ENCODE measurements at places on chromosomes 12 and 14. TPM values are rescaled to one million over a fixed set of nuclear protein-coding genes. Genes with fewer than 3 reads are reported as not detected.

GRCh38 chr12:92930421-92930820 lies 1.3 kb upstream of the EEA1 start:
- DNase-seq = no peak

GRCh38 chr14:73888460-73888725 lies 1.7 kb downstream of the ZNF410 start:
- DNase-seq = no peak

DNA sequence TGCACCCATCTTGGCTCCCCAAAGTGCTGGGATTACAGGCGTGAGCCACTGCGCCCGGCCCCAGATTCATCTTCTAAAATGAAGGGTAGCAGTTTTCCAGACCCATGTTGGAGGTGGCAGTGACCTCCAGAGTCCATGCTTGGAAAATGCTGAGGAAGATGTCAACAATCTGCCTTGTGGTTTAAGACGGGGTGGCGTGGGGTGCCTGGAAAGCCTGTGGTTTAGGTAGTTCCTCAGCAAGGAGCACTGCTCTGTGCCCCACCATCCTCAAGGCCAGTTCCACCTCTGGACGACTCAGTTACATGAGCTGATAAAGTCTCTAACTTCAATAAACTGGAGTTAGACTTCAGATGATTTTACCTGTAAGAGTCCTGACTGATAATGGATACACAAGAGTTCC lies 48.6 kb downstream of the DRAM1 start:
- no peak for DNase-seq

DNA sequence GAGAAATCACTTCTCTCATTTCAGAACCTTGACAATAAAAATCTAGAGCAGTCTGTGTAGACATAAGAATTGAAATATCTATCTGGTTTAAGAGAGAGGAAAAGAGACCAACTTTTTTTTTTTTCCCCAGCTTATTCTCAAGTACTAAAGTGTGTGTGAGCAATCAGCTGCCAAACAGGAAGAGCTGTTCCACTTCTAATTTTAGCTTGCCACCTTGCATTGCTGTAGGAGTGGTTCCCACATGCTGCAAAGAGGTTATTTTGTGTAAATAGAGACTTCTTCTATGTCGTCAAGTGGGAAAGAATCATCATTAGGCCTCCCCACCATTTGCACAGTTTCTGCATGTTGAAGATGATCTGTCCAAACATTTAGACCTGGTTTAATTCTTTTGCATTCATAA lies 142.6 kb downstream of the NPAS3 start:
- no peak for DNase-seq

GRCh38 chr12:51480978-51481377 lies 56.3 kb downstream of the SLC4A8 start:
- DNase-seq = no peak

GRCh38 chr12:96091833-96092232 lies 56.4 kb upstream of the LTA4H start:
- DNase-seq = no peak

DNA sequence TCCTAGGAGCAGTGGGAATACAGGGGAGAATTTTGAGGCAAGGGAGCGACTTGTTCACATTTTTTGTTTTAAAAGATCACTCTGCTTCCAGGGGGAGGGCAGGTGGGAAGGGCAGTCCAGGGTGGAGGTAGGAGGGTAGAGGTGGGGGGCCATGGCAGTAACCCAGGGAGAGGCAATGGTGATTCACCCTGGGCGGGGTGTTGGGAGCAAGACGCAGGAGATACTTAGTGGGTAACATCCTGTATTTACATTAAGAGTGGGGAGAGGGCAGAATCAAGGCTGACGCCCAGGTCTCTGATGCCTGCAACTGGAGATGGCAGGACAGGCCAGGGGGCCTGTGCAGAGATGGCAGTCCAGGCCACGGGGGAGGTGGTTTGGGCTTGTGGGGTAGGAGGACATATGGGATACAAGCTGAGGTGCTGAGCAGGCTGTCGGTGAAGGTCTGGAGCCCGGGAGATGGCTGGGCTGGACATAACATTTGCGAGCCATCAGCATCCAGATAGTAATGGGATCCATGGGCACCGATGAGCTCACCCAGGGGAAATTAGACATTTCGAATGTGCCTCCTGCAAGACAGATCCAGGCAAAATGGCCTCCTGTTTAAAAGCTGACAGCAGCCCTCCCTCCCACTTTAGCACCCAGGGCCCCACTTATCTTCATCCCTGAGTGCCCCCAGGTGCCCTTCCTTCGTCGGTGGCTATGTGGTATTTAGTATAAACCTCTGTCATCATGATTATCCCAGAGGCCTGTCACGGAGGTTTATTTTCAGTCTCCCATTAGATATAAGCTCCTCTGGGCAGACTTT lies 9.3 kb downstream of the EML1 start:
- no peak for DNase-seq

DNA sequence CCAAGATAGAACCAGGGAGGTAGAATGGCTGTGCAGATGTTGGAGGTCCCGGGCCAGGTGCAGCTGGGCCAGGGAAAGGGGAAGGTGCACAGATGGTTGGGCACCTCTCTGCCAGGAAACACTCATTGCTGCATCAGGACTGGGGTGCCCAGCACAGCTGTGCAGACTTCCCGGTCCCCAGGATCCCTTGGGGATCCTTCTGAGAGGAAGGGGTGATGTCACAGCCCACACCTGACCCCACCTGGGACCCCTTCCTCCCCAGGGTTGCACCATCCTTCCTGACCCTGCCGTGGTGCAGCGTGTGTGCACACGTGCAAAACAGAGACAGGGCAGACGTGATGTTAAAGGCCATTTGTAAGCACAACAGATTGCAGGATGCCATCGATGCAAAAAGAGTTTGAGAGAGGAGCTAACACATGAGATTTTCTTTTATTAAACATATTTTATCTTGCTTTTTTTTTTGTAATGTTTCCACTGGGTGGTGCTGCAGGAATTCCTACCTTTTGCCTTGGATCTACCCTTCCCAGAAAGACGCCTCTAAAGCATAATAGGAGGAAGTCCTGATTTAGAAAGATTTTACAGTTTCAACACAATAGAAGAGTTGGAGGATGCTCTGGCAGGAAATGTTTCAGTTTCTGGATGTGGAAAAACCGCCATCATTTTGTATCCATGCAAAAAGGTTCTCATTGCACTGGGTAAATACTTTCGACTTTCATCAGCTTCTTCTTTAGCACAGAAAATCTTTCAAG lies 14.8 kb downstream of the ELK3 start:
- no peak for DNase-seq

- DNase-seq = peak; percentile 16
Observed at GRCh38 chr14:47674148-47674542, 1.3 kb downstream of the MDGA2 start.

DNA sequence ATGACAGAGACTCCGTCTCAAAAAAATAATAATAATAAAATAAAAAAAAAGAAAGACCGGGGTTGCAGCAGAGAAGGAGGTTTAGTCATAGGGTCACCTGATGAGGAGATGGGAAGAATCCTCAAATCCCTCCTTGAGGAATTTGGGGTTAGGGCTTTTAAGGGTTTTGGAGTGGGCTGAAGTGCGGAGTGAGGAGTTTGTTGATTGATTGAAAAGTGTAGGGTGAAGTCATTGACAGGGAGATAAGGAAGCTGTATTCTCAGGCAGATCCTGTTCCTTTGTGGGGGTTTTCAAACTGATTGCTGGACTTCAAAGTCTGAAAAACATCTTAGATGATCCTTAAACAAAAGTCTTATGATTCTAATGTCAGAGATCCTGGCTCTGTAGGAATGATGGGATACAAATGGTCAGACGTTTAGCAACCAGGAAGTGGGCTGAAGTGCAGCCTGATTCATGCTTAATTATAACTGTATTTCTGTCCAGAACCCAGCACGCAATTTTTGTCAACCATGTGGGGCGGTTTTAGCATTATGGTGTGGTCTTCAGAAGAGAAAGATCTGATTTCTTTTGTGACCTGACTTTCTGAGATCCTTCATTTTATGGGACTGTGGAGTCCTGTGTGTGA lies 16.0 kb downstream of the FNTB start:
- DNase-seq = no peak

DNA sequence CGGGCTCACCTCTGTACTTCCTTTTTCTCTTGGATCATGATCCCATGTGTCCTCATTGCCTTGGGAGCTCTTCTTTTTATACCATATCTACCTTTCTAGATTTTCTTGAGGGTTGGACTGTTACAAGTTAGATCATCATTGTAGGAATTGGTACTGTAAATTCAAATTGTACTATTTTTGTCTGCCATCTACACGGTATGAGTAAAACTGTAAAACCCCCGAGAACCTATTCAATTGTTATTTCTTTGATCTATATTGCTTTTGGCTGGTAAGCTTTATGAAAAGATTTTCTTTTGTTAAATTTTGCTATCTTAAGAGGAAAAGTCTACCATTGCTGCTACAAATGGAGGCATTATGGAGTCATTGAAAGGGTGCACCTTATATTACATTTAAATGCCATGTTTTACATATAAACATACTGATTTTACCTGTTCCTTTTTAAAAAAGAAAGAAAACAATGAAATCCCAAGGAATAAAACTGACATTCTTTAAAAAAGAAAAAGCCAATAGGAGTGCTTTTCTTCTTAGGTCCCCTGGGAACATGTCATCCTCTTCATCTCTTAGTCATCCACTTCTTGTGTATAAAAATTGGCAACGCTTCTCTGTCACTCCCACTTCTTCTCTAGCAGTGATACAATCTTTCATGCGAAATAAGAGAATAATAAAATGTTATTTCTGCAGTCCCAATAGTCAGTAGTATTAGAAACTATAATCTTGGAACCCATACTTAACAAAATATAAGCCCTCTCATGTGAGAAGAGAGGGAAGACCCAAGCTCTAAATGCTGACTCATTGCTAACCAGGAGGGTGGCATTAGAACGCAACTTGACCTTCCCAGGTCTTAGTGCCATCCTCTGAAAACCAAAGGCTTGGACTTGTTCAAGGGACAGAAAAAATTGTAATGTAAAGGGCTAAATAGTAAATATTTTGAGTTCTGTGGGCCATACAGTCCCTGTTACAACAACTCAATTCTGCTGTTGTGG lies 20.4 kb downstream of the RGS6 start:
- no peak for DNase-seq

- no peak for DNase-seq
Observed at GRCh38 chr12:112176321-112177010, 51.1 kb downstream of the TRAFD1 start.

DNA sequence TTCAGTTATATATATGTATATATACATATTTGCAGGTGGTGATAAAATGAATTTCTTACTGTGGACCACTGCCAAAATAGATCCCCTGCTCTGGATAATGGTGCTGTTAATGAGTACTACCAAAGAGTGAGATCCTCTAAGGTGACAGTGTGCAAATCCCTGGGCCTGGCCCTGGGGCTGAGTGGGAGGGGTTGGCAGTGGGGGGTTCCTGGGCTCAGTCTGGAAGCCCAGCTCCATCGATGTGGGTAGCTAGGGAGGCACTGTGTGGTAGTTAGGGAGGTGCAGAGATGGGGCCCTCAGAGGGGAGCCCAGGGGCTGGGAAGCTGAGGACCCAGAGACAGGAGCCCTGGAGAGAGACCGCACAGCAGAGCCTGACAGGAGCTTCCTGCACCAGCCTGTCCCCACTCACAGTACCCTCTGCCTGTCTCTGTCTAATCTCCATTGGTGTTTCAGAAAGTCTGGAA lies 9.1 kb downstream of the KRT8 start:
- DNase-seq = no peak

GRCh38 chr14:83342590-83342989 lies 1808.9 kb upstream of the SEL1L start:
- DNase-seq = no peak

GRCh38 chr12:109385339-109386058 lies 37.8 kb downstream of the MYO1H start:
- DNase-seq = peak; percentile 33

FGF6 gene
- not detected for polyA plus RNA-seq

TMEM229B gene
- polyA plus RNA-seq = 1.9 TPM

IFNG-AS1 gene
- not detected for polyA plus RNA-seq

P2RX2 gene
- 1.9 TPM for polyA plus RNA-seq

TBPL2 gene
- polyA plus RNA-seq = 0.12 TPM

SLC25A47 gene
- not detected for polyA plus RNA-seq

MNAT1 gene
- 54.1 TPM for polyA plus RNA-seq

IFI27 gene
- 15.4 TPM for polyA plus RNA-seq

Measured in renal cortex interstitium (tissue), 15 donors.